ENCODE measurements at places on chromosomes 2 and 18. TPM values are rescaled to one million over a fixed set of nuclear protein-coding genes. Genes with fewer than 3 reads are reported as not detected.

Gene LHCGR
- 0.13 TPM for polyA plus RNA-seq

Gene IL18R1
- 4.7 TPM for polyA plus RNA-seq

Gene VWA3B
- 5.1 TPM for polyA plus RNA-seq

Gene FHOD3
- 1.3 TPM for polyA plus RNA-seq

- peak; percentile 65 for DNase-seq
- no peak overlapping the region for H3K27ac ChIP-seq
- H3K36me3 ChIP-seq: no peaks in the 10 kb centered on the region
Observed at GRCh38 chr2:239934571-239935171, 90.5 kb downstream of the NDUFA10 start.

- no peak overlapping the region for H3K4me3 ChIP-seq
- no peak for DNase-seq
- no peak overlapping the region for H3K27ac ChIP-seq
- no peaks in the 10 kb centered on the region for H3K27me3 ChIP-seq
Observed at GRCh38 chr2:208570066-208570465, 163.5 kb downstream of the PTH2R start.

DNA sequence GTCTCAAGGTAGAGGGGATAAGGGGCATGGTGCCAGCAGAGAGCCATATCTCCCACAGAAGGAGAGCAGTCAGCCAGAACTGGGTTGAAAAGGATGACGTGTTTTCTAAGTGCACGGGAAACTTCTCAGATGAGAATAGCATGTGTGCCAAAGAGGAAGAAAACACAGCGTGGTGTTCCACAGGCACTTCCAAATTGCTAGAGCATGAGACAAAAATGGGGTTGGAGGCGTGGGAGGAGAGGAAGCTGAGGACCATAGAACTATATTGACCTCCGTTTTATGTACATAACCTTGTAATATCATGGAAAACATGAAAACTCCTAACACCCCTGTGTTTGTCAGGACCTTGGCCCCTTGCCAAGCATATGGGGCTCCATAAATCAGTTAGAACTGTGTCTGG, 682.7 kb upstream of the RAB6C start:
- H3K4me3 ChIP-seq: no peak overlapping the region
- H3K36me3 ChIP-seq: no peaks in the 10 kb centered on the region
- H3K4me1 ChIP-seq: no peaks in the 10 kb centered on the region
- peak; percentile 34 for DNase-seq
- H3K27me3 ChIP-seq: no peaks in the 10 kb centered on the region
- H3K27ac ChIP-seq: no peak overlapping the region

GRCh38 chr2:9029721-9030120, 26.2 kb upstream of the MBOAT2 start:
- DNase-seq: no peak
- no peaks in the 10 kb centered on the region for H3K4me1 ChIP-seq
- H3K27me3 ChIP-seq: no peaks in the 10 kb centered on the region
- no peaks in the 10 kb centered on the region for H3K36me3 ChIP-seq

GRCh38 chr2:45809205-45809604, 157.7 kb downstream of the PRKCE start:
- no peaks in the 10 kb centered on the region for H3K27me3 ChIP-seq
- H3K4me3 ChIP-seq: no peak overlapping the region
- DNase-seq: no peak
- H3K36me3 ChIP-seq: no peaks in the 10 kb centered on the region

GRCh38 chr2:117691595-117691994, 122.9 kb upstream of the DDX18 start:
- no peaks in the 10 kb centered on the region for H3K27me3 ChIP-seq
- DNase-seq: no peak
- no peak overlapping the region for H3K27ac ChIP-seq
- H3K4me3 ChIP-seq: no peak overlapping the region
- no peaks in the 10 kb centered on the region for H3K36me3 ChIP-seq

- H3K27me3 ChIP-seq: no peaks in the 10 kb centered on the region
- H3K36me3 ChIP-seq: no peaks in the 10 kb centered on the region
- no peak overlapping the region for H3K4me3 ChIP-seq
Observed at GRCh38 chr18:74412116-74412880, 44.8 kb downstream of the DIPK1C start.

- H3K4me1 ChIP-seq: peaks cover 18% of the 10 kb centered on the region
- no peak for DNase-seq
- H3K4me3 ChIP-seq: no peak overlapping the region
- peaks cover 39% of the 10 kb centered on the region for H3K36me3 ChIP-seq
Observed at GRCh38 chr2:187497858-187498463, 49.9 kb upstream of the CALCRL start.

GRCh38 chr2:179877601-179878364, 16.4 kb upstream of the ZNF385B start:
- H3K27me3 ChIP-seq: no peaks in the 10 kb centered on the region
- H3K4me1 ChIP-seq: no peaks in the 10 kb centered on the region
- no peak for DNase-seq
- H3K36me3 ChIP-seq: no peaks in the 10 kb centered on the region
- no peak overlapping the region for H3K4me3 ChIP-seq

DNA sequence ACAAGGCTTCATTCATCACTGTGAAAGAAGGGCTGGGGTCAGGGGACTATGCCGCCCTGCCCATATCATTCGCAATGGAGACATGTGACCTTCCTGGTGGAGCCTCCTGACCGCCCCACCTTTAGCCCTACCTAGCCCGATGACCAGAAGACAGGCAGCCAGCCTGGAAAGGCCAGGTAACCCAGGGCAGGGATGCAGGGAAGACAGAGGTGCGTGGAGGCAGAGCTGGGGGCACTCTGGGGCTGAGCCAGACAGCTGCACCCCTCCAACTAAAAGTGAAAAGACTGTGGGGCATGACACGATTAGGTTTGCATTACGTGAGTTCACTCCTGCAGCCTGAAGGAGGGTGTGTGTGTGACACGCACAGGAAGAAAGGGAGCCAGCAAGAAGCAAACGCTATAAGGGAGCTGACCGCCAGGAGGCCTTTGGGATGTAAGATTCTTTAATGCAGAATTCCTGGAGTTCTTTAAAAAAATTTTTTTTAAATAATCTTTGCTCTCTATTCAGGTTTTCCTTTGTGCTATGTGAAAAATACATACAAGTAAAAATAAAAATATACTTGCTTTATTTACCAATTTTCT, 3.7 kb upstream of the HES6 start:
- H3K36me3 ChIP-seq: peaks cover 46% of the 10 kb centered on the region
- H3K4me3 ChIP-seq: no peak overlapping the region
- H3K4me1 ChIP-seq: peaks cover 2% of the 10 kb centered on the region
- DNase-seq: no peak
- H3K27me3 ChIP-seq: peaks cover 10% of the 10 kb centered on the region

GRCh38 chr2:181957668-181958067, 28.0 kb upstream of the PPP1R1C start:
- H3K4me1 ChIP-seq: peaks cover 3% of the 10 kb centered on the region
- no peak overlapping the region for H3K27ac ChIP-seq
- no peaks in the 10 kb centered on the region for H3K27me3 ChIP-seq
- no peaks in the 10 kb centered on the region for H3K36me3 ChIP-seq
- no peak for DNase-seq

- peak overlapping the region; percentile 99 for H3K4me3 ChIP-seq
- H3K4me1 ChIP-seq: peaks cover 64% of the 10 kb centered on the region
- H3K27ac ChIP-seq: peak overlapping the region; percentile 100
- H3K36me3 ChIP-seq: no peaks in the 10 kb centered on the region
- H3K27me3 ChIP-seq: no peaks in the 10 kb centered on the region
- DNase-seq: no peak
Observed at GRCh38 chr2:113888641-113889470, 1.0 kb upstream of the ACTR3 start.

GRCh38 chr2:95267458-95268210, 6.6 kb upstream of the PROM2 start:
- H3K4me3 ChIP-seq: no peak overlapping the region
- no peak overlapping the region for H3K27ac ChIP-seq
- H3K36me3 ChIP-seq: no peaks in the 10 kb centered on the region
- no peaks in the 10 kb centered on the region for H3K27me3 ChIP-seq
- no peak for DNase-seq

DNA sequence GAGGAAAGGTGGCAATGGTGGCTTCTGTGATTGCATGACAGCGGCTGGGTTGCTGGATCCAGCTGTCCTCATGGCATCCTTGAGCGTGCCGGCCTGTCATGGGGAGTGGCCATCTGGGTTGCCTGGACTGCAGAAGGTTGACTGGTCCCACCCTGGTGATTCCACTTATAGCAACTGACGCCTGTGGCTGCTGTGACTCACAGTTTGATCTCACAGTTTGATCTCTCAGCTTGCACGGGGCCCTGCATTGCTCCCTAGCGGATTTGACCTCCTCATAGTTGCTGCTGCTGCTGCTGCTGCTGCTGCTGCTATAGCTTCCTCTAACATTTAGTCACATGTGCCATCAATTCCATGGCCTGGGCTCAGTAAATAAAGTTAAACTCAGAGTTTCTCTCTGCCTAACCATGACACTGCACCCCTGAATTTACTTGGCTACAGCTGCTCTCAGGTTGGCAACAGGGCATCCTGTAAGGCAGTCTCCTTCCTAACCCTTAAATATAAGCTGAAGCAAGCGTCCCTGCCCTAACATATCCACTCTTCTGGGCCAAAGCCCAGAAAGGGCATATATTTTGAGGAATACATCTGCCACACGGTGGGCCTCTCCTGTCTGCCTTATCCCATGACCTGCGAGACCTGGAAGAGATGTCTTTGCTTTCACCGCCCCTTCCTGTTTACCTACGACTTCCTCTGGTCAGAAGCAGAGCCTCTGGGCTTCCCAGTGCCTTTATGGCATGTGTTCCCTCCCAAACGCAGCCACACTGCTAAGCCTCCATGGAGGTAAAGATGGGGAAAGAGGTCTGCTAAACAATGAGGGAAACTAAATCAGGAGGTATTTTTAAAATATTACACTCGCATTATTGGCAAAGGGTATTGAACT, 37.8 kb upstream of the CCDC150 start:
- peak; percentile 49 for DNase-seq
- no peaks in the 10 kb centered on the region for H3K27me3 ChIP-seq
- no peak overlapping the region for H3K4me3 ChIP-seq
- H3K4me1 ChIP-seq: no peaks in the 10 kb centered on the region
- no peaks in the 10 kb centered on the region for H3K36me3 ChIP-seq

DNA sequence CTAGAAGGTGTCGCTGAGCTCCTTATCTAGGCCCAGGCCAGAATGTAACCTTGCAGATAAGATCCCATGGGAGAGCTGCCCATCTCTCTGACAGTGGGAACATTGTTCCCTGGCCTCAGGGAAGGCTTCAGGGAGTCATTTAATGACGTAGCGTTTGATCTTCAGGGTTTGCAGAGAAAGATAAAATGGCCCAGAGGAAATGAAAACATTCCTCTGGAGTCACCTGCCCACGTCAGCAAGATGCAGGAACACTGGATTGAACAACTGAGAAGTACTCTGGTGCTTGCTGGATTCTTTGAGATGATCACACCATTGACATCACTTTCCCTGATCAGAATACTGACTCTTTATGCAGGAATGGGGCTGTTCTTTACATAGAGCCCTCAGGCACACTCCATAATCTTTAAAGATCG, 51.6 kb downstream of the MAPK4 start:
- H3K27ac ChIP-seq: no peak overlapping the region
- no peak overlapping the region for H3K4me3 ChIP-seq

- H3K4me3 ChIP-seq: no peak overlapping the region
- no peak overlapping the region for H3K27ac ChIP-seq
- DNase-seq: no peak
- H3K36me3 ChIP-seq: no peaks in the 10 kb centered on the region
- peaks cover 59% of the 10 kb centered on the region for H3K27me3 ChIP-seq
- peaks cover 40% of the 10 kb centered on the region for H3K4me1 ChIP-seq
Observed at GRCh38 chr2:98084869-98085238, 2.1 kb upstream of the VWA3B start.

DNA sequence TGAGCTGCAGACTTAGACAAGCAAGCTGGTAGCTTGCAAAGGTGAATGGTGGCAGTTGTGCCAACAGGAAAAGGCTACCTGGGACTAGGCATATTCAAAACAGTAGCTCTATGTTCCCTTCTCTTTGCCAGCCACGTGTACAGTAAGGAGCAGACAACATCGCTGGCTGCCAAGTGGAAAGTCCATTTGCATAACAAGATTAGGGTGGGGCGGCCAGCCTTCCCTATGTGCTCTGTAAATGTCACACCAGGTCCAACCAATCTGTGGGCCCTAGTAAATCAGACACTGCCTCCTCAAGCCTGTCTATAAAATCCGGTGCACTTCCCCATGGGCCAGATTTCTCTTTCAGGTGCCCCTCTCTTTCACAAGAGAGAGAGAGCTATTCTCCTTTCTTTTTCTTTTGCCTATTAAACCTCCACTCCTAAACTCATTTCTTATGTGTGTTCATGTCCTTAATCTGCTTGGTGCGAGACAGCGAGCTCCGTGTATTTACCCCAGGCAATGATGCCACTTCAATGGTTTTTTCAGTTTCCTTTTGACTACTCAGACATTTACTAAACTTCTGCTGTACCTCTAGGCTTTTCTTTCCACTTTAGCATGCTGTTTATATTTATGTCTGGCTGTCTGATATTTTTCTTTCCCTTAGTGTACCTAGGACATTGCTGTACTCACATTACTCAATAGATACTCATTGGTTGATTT, 297.4 kb upstream of the GCFC2 start:
- no peak overlapping the region for H3K27ac ChIP-seq
- DNase-seq: no peak
- no peaks in the 10 kb centered on the region for H3K4me1 ChIP-seq
- no peak overlapping the region for H3K4me3 ChIP-seq
- no peaks in the 10 kb centered on the region for H3K36me3 ChIP-seq

DNA sequence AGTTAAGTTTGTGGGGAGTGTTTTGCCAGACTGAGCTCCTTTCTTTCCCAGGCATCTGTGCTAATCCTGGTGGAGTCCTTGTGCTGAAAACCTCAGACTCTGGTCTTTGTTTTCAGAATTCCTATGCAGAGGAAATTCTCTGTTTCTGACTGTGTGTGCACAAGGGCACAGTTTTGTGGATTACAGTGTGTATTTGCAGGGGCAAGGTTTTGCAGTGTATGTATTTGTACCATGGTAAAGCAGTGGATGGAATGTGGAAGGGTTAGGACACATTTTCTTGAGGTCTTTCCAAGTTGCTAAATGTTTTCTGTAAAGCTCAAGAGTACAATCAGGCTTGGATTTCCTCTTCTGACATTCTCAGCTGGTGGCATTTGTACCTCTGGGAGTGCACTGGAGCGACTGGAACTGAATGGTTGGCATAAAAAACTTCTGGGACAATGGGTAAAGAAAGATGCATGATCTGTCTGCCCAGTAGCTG, 139.5 kb upstream of the RND3 start:
- no peaks in the 10 kb centered on the region for H3K36me3 ChIP-seq
- H3K4me3 ChIP-seq: no peak overlapping the region

DNA sequence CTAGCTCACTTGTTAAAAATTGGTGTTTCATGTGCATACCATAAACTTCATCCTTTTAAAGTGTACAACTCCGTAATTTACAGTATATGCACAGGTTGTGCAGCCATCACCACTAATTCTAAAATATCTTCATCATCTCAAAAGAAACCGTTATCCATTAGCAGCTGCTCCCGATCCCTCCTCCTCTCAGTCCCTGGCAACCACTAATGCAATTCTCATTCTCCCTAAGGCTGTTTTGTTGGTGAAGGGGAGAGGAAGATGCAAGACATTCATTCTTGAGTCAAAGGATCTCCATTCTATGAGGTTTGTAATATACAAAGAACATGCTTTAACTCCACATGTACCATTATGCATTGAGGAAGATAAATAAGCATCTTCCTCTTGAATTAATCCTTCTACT, 48.6 kb downstream of the RNU4ATAC start:
- no peaks in the 10 kb centered on the region for H3K36me3 ChIP-seq
- H3K4me1 ChIP-seq: no peaks in the 10 kb centered on the region
- H3K27me3 ChIP-seq: no peaks in the 10 kb centered on the region
- DNase-seq: no peak
- H3K4me3 ChIP-seq: no peak overlapping the region
- no peak overlapping the region for H3K27ac ChIP-seq

All from left lung (tissue), 14 donors.